ENCODE measurements at places on chromosomes 11 and 22.

DNA sequence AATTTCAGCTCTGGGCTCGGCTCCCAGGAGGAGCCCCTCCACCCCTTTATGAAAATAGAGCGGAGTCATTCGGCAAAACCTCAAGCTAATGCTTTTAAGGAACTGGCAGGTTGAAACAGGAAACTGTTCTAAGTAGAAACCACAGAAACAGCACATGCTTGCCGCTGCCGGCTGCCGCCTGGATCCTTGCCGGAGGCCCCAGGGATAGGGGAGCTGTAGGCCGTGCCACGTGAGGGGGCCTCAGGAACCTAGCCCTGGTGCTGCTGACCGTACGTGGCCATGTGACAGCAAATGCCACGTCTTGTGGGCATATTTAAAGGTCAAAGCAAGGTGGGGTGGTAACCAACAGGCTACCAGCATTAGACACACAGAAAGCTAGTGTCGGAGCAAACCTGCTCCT, 77.9 kb upstream of the TIMP3 start:
- DNase-seq: peak; percentile 91

- DNase-seq: no peak
Measured at GRCh38 chr22:44204739-44205515, 24.2 kb downstream of the PARVG start.

DNA sequence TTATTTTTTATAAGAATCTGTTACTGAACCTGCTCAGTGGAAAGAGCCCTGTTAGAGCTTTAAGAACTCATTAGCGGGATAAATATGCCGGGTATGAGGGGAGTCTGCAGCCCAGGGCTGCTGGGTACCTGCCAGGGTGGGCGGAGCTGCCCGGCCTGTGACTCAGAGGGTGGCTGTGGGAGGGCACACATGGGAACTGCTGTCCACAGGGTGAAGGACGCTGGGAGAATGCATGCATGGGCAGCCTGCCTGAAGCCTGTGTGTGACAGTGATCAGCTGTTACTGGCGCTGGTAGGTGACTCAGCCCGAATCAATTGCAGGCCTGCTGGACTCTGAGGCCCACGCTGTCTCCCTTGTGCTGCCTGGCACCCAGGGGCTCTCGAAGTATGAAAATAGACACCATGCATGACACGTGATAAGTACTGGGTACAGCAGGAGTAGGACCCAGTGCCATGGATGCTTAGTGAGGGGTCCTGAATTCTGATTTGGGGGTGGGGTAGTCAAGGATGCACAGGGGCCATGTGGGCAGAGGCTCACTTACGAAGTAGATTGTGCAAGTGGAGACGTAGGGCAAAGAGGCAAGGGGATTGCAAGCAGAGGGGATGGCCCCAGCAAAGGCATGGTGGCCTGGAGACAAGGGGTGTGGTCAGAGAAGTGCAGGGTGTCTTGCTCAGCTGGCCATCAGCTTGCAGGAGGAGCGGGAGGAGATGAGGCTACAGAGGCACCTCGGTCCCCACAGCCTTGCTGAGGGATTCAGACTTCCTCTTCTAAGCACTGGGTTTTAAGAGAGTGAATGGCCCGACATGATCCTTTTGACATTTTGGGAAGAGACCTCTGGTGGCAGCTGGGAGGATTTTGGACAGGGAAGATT, 36.5 kb downstream of the GRIK4 start:
- peak; percentile 84 for DNase-seq

GRCh38 chr11:7638710-7639642, 34.3 kb downstream of the CYB5R2 start:
- no peak for DNase-seq

GRCh38 chr11:2194877-2195755, 23.5 kb upstream of the TH start:
- DNase-seq: peak; percentile 45

DNA sequence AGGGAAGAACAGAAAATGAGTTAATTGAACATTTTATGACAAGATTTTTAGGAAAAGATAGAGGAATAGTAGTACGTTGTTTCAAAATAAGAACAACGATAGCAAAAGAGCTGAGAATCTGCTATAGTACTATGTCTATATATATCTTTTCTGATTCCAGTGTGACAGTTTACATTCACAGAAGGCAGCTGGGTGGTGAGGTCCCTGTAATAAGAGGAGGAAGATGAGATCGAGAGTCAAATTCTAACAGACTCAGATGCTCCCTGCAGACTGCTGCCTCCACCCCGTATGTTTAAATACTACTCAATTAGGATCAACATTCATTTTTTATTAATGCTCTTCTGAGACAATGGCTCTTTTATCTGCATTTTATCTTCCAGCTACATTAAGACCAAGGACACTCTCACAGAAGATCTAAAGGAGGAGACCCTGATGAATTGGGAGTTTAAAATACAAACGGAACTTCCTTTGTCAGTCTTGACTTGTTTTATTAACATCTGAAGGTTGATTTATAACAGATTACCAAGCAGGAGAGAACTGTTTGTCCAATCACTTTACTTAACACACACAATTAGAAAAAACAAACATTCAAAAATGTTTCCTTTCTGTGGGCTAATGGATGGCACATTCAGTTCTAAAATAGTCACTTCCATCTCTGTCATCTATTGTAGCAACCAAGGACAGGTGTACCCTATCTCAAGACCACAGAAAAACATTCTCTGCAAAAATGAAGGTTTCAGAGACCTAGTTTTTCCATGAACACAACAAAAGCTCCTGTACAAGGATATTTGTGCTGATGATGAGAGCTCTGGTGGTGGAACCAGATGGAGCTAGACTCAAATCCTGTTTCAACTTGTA, 240.2 kb downstream of the CADM1 start:
- no peak for DNase-seq

DNA sequence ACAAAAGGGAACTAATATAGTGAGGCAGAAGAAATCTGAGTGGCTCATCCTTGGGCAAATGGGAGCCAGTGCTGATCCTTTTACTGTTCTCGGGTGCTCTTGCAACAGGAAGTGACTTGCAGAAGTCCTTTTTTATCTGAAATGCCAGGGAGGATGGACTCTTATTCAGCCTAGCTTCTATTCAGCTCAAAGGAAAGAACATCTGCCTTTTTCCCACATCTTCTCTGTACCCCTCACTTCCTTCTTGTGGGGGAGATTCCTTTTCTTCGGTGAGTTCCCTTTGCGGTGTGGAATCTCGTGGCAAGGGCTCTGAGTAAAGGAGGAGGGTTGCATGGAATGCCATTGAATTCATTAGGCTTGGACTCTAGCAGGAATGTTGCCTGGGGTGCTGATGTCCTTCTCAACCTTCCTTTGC, 76.2 kb downstream of the ZBTB16 start:
- no peak for DNase-seq

Measured in left hindlimb (tissue), 1 donor.